Brain (organoid and tissue), 16 donors: ENCODE measurements at places on chromosomes 2 and 18. TPM values are rescaled to one million over a fixed set of nuclear protein-coding genes. Genes with fewer than 3 reads are reported as not detected.

- DNase-seq: no peak
Observed at GRCh38 chr2:241036964-241037421, 38.6 kb downstream of the SNED1 start.

DNA sequence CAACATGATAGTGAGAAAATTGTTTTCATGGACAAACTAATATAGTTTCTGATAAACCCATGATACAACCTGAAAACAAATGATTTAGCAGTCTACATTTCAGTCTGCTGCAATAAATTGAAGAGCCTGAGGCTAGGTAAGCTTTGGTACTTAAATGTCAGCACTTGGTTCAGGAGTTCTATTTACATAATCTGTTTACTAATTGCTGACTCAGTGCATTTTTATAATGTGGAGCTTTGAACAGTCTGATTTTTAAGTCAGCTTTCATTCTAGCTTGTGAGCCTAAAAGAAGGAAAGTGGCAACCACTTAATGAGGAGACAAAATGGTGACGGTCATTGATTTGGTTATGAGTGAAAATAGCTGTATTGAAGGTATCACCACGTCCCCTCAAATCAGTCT lies 488.6 kb downstream of the CPS1 start:
- DNase-seq: peak; percentile 15

DNA sequence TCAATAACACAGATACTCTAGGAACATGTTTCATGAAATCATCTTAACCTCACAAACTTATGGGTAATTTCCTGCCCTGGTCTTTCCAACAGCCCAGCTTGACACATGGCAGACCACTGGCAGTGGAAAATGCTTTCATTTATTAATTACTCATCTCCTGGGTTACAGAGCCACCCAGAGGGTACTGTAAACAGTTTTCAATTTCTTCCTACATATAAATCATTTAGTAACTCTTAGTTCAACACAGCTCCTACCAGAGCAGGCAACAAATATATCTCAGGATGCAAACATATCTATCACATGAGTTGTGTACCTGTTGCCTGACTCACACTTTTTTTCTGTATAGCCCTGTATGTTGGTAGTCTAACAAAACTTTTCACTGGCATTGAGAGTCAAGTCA lies 99.2 kb upstream of the VRK2 start:
- no peak for DNase-seq

DNA sequence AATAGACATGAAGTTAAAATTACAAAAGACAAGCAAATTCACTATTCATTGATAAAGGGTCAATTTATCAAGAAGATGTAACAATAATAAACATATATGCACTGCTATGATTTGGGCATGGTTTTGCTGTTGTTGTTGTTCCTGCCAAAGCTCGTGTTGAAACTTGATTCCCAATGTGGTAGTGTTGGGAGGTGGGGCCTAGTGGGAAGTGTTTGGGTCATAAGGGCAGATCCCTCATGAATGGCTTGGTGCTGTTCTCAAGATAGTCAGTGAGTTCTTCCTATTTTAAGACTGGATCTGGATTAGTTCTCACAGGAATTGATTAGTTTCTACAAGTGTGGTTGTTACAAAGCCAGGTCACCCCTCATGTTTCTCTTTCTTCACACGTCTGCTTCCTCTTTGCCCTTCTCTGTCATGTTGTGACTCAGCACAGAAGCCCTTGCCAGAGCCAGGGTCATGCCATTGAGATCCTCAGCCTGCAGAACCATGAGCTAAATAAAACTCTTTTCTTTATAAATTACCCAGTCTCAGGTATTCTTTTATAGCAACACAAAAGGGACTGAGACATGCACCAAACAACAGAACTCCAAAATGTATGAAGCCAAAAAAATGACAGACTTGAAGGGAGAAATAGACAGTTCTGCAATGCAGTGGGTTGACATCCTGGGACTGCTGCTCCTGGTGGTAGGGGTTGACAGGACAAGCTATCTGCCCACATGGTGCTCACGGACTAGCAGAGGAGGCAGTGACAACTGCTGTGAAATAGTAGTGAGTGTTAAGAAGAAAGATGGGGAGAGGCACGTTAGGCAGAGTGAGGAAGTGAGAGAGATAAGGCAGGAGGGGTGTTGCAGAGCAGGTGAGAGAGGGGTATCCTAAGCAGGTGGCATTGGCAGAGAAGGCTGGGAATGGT lies 18.6 kb upstream of the SKA1 start:
- no peak for DNase-seq

DNA sequence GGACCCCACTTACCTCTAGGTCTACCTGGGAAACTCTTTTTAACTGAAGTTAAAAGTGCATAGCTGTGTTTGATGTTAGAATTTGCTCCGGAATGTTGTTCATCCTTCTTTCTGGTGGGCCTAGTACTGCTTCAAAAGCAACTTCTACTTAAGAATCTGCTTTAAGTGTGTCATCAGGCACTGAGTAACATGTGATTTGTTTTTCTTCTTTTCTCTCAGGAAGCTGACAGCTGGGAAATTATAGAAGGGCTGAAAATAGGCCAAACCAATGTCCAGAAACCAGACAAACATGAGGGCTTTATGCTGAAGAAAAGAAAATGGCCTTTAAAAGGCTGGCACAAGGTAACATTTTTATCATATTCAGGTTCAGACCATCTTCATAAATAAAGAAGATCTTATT lies 122.9 kb downstream of the PRKRA start:
- no peak for DNase-seq

DNA sequence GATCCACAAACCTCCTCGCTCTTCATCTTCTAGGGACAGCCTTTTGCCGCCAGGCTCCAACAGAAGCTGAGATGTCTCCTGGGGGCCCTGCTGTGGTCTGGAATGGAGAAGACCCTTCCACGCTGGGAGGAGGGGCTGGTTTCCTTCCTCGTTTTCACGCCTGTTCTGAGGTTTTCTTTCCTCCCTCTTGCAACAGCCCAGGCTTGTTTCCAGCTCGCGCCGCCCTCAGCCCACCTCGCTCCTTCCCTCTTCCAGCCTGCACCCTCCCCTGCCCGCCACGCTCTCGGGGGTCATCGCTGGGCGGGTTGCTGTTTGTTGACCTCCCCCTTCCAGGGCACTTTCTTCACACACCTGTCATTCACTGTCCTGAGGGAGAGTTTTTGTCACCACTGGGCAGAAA lies 55.4 kb downstream of the VAPA start:
- DNase-seq: no peak

- no peak for DNase-seq
Observed at GRCh38 chr18:41703744-41704530, 251.1 kb upstream of the PIK3C3 start.

DNA sequence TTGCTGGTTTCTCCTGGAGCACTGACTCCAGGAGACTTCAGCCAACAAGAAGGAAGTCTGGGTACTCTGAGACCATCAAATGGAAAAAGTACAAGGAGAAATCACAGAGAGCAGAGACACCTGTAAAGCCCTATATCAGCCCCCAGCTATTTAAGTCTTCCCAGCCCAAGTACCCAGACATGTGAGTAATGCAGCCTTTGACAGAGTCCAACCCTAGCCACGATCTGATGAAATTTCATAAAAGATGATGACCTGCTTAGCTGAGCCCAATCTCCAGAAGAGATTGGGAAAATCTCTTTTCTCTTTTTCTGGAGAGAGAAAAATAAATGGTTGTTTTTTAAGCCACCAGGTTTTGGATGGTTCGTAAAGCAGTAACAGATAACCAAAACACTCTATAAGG lies 196.6 kb downstream of the NBAS start:
- DNase-seq: no peak

GRCh38 chr2:115161081-115161770 lies 718.8 kb downstream of the DPP10 start:
- peak; percentile 90 for DNase-seq

DNA sequence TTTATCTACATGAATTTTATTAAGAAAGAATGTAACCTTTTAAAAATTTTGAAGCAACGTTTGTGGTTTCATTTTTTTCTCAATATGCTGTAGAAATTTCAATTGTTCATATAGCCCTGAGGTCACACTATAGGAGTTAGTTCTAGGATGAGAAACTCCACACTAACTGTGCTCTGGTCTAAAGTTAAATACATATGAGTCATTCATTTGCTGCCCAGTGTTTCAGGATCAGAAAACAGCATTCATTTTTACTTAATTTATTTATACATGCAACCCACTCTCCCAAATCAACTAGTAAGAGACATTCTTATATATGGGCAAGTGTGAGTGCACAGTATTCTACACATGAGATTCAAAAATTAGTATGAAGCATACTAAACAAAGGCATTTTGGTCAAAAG lies 137.9 kb downstream of the DOCK10 start:
- no peak for DNase-seq

DNA sequence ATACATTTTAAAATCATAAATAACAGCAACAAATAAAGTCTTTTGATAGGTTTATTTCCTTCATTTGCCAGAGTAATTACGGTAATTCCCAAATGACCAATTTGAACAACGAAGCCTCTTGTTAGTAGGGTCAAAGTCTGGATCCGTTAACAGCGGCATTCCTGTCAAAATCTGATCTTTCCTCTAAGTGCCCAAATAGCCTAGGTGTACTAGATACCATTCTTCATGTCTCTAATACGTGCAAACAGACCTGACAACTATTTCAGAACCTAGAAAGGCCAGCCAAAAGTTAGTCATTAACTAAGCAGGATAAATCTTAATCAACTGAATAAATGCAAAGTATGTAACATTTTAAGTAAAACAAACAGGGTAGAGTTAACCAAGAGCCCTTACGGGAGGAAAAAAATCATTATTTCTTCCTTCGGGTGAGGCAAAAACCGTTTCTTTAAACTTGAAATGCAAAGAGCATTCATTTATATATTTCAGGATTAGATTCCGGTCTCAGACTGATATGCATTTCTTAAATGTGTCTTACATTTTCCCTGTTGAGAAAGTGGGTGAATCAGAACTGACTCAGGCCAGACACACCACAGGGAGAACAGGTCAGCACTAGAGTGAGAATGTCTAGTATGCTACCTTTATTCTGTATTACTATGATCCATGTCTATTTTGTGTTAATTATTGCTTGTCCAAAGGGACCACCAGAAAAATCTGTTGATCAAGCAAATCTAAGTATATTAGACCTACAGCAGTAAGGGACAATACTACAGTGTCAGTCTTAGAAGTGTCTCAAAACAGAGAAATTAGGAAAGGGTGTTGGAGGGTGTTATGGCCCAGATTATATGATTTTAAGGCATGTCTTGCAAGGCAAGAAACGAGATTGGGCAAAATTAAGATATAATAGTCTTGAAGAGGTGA lies 141.5 kb upstream of the NDUFV2 start:
- DNase-seq: no peak

Gene KCNE4
- 3.6 TPM for polyA plus RNA-seq

Gene ASPRV1
- 4.1 TPM for polyA plus RNA-seq

Gene KYNU
- polyA plus RNA-seq: 0.15 TPM

Gene TNFAIP6
- 0.85 TPM for polyA plus RNA-seq

Gene RESP18
- not detected for polyA plus RNA-seq

Gene TUBA3D
- polyA plus RNA-seq: 0.36 TPM

Gene GAREM1
- polyA plus RNA-seq: 4.4 TPM

Gene FMNL2
- polyA plus RNA-seq: 42.9 TPM
